ENCODE measurements at places on chromosomes 4 and X.

GRCh38 chr4:2745981-2746806, 9.9 kb downstream of the TNIP2 start:
- DNase-seq = peak; percentile 76

DNA sequence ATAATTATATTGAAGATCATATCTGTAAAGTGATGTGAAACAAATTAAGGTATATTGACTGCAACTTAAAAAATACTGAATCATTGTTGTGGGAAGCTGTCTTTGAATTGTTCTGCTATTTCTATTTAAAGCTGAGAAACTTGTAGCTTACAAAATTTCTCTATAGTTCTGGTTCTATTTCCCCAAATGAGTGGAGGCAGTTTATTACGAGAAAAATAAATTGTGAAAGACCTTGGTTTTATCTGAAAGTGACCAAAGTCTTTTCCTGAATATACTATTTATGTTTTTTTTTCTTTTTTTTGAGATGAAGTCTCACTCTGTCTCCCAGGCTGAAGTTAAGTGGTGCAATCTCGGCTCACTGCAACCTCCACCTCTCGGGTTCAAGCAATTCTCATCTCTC, 165.4 kb downstream of the SH3BGRL start:
- no peak for DNase-seq

DNA sequence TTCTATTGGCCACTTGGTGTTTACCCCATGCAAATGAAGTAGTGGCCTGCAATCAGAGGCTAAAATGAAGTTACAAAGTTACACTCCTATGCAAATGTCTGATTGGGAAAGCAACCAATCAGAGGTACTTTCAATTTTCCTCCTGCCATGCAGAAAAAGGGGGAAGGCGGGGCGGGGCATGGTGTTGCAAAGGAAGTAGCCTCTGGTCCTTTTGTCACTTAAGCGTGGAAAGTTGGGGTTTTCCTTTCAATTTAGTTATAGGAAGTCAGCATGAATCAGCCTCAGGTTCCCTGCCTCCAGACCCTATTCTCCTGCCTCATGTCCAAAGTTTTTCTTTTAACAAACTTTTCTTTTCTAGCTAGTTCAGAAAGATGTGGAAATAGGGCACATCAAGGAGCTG, 69.3 kb downstream of the GPC4 start:
- no peak for DNase-seq

DNA sequence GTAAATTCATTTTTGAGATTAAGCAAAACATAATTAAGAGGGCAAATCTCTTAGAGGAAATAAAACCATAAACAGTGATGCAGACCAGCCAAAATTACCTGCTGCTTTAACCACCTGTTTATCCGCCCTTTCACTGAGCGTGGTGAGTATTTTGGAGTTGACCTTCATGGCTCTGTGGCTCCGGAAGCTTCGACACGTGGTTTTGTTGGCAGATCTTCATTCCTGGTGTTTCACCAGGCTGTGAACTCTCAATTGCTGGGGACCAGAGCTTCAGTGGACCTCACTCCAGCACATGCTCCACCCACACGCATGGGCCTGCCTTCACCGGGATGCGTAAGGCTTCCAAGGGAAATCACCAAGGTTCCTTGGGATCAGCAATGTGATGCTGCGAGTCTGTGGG, 83.8 kb downstream of the FHDC1 start:
- no peak for DNase-seq

DNA sequence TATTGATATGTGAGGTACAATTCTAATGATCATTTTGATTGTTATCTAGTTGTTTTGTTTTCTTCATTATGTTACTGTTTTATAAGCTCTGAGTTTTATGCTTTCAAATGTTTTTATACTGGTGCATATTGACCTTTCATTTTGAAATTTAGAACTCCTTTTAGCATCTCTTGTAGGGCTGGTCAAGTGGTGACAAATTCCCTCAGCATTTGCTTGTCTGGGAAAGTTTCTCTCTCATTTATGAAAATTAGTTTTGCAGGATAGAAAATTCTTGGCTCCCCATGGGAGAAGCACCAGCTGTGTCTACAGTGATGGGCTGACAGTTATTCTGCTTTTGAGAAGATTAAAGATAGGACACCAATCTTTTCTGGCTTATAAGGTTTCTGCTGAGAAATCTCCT, 105.3 kb upstream of the SPRY1 start:
- no peak for DNase-seq

GRCh38 chr4:3369781-3370674, 71.7 kb upstream of the HGFAC start:
- peak; percentile 87 for DNase-seq

DNA sequence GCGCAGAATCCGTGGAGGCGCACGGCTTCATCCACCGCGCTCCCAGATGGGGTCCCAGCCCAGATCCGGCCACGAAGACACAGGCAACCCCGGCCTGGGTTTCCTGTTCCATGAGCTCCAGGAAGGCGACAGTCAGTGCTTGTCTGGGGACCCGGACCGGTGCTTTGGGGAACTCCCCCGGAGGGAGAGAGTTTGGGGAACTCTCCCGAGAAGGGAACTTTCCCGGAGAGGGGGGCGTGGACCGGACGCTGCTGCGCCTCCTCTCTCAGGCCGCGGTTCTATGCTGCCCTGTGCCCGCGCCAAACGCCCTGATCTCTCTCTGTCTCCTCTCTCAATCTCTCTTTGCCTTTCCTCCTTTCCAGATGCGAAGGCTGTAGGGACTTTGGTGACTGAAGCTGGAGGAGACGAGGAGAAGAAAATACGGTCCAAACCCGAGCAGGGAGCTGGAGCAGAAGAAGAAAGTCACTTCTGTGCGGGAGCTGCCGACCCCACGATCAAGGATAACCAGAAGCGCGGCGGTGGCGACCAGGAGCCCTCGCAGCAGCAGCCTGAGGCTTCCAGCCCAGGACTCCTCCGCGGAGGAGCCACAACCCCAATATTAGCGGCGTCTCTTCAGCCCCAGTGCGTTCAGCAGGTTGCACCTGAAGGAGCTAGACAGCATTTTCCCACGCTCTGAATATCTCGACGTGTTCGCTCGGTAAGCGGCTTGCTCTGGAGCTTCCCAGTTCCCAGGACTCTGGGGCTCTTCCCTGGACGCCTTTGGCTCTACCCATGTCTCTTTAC, 47.6 kb upstream of the NKAP start:
- peak; percentile 58 for DNase-seq

GRCh38 chrX:71068044-71068918, at the start of gene SNX12:
Gene SNX12, minus strand, starts transcription at chrX:71068334. Its CDS starts 28 bp downstream, at chrX:71068306.
- peak; percentile 95 for DNase-seq

- no peak for DNase-seq
These were observed 210.0 kb upstream of the AGTR2 start for GRCh38 chrX:115960440-115961084.

- DNase-seq = peak; percentile 63
These were observed 3.1 kb downstream of the TADA2B start for GRCh38 chr4:7045961-7046921.

DNA sequence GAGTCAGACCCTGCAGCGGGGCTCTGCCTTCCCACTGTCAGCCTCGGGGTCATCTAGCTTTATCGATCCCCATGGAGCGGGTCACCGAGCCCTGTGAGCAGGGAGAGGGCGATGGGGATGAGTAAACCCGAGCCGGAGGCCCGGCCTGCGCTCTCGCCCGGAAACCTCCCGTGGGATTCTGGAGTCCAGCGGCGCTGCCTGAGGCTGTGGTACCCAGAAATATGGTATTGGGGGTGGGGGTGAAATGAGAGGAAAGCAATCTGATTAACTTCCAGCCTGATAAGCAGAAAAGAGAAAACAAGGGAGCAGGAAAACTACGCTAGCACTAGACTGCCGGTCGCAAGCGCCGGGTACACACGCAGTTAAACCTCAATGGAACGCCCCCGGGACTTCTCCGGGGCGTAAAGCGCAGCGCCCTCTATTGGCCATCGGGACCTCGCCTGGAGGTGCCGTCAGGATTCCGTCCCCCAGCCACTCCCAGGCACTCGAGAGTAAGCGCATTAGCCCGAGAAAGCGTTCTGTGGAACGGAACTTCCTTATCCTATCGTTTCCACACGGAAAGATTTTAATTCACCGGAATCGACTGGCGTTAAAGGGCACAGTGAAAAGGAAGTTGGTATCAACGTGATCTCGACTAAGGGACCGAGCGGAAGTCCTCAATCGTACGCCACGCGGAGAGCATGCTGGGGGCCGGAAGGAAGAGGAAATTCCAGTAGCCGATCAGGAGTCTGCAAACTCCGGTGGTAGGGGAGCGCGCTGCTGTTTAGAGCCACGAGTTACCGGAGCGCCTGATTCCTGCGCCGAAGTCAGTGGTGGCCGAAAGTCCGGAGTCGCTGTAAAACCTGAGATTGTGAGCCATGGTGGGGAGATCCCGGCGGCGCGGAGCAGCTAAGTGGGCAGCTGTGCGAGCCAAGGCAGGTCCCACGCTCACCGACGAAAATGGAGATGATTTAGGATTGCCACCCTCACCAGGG, at the start of gene UTP3:
Gene UTP3 (plus strand): TSS at position 712 of the 974 bp plus-strand sequence. CDS start 146 bp downstream, at position 858.
- DNase-seq = peak; percentile 97

- DNase-seq = no peak
These were observed 87.4 kb upstream of the ETNPPL start for GRCh38 chr4:108850219-108850649.

DNA sequence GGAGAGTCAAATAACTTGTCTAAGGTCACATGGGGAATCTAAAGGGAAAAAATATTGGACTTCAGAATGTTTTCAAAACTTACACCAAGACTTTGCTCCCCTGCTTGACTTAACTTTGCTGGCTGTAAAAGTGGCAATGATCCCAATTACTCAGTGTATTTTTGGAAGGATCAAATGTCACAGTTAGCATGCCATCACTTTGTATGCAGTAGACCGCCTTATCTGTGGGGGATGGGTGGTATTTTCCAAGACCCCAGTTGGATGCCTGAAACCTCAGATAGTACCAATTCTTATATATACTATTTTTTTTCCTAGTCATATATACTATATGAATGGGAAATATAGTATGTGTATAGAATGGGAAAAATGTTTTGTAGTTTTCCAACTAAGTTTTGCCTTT, 53.4 kb downstream of the COL4A6 start:
- DNase-seq = no peak

- DNase-seq = no peak
These were observed 56.3 kb downstream of the CCDC149 start for GRCh38 chr4:24856586-24856985.

GRCh38 chrX:70826715-70827114, 81.8 kb downstream of the TEX11 start:
- DNase-seq = no peak

- DNase-seq = no peak
These were observed 37.4 kb downstream of the TENM3 start for GRCh38 chr4:182280436-182281111.

DNA sequence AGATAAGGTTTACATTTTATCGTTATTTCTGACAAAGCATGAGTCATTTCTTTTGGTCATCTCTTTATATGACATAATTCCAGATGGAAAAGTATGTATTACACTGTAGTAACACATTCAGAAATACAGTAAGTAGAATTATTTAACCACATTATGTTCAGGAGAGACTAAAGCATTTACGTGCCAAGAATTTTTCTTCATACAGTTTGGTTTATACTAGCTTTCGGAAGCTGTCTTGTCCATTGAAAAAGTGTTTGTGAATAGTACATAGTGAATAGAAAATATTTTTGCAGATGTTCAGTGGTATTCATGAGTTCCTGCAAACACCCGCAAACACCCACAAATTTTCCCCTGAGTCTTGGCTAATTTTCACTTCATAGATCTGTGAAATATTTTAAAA, 1033.0 kb upstream of the INTU start:
- DNase-seq = no peak

GRCh38 chr4:72558655-72559054, 10.4 kb downstream of the ADAMTS3 start:
- no peak for DNase-seq

GRCh38 chrX:153674219-153674851, 722 bp upstream of the PNCK start:
- no peak for DNase-seq

- DNase-seq = no peak
These were observed 168.5 kb upstream of the PCDH18 start for GRCh38 chr4:137700751-137701150.

GRCh38 chr4:111849746-111850284, 295.4 kb upstream of the FAM241A start:
- no peak for DNase-seq

DNA sequence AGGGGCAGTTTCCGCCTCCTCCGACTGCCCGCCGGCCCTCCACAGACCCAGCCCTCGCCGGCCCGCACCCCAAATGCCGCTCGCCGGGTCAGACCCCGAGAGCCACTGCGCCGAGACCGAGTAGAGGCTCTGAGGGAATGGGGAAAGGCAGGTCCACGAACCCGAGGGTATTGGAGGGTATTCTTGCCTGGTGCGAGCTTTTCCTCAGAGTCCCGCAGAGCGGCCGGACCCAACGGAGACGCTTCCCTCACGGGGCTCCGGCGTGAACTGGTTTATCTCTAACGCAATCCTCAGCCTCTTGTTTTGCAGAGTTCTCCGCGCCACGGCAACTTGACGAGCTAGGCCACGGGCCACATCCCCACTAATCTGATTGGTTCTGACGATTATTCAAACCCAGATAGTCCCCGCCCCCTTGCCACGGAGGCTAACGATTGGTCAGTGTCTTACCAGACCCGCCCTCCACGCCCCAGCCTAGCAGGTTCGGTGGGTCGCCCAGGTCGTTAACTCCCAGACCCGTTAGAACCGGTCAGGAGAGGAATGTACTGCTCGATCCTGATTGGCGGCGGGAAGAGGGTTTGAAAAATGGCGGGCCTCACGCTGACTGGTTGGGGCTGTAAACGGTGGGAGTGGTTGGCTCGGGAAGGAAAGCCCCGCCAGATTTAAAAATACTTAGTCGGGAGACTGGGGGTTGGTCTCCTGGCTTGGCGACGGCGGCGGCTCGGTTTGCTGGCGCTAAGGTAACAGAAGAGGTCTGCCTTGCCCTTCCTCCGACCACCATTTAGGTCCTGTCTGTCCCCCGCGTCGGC, at the start of gene HMGB2:
Gene HMGB2 (minus strand): TSS at position 274 of the 806 bp plus-strand sequence. CDS start 709 bp downstream, outside the sequence.
- peak; percentile 100 for DNase-seq

DNA sequence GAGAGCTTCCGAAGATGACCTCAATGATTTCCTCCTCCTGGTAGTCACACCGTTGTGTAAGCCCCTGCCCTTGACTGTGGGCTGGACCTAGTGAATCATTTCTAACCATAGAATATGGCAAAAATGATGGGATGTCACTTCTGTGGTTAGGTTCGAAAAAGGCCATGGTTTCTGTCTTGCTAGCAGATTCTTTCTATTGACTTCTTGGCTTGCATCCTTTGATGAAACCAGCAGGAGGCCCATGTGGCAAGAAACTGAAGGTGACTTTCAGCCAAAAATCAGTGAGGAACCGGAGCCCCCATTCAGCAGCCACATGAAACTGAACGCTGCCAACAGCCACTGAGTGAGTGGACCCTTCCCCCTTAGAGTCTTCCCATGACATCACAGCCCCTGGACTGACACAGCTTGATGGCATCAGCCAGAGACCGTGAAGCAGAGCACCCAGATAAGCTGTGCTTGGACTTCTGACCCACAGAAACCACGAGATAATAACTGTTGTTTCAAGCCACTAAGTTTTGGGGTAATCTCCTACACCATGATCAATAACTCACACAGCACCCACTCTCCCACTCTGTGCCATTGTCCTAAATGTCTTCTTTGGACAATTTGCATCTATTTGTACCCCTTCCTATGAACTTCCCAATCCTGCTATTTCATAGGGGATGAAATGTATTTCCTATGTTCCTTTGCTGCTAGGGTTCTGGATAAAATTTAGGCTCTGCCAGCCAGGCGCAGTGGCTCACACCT, 148.0 kb upstream of the STX18 start:
- peak; percentile 14 for DNase-seq

GRCh38 chrX:78517124-78517523, 142.0 kb downstream of the RTL3 start:
- no peak for DNase-seq

Measured in NB4 (cell line).